ENCODE measurements at places on chromosomes 5 and 9. TPM values are rescaled to one million over a fixed set of nuclear protein-coding genes. Genes with fewer than 3 reads are reported as not detected.

DNA sequence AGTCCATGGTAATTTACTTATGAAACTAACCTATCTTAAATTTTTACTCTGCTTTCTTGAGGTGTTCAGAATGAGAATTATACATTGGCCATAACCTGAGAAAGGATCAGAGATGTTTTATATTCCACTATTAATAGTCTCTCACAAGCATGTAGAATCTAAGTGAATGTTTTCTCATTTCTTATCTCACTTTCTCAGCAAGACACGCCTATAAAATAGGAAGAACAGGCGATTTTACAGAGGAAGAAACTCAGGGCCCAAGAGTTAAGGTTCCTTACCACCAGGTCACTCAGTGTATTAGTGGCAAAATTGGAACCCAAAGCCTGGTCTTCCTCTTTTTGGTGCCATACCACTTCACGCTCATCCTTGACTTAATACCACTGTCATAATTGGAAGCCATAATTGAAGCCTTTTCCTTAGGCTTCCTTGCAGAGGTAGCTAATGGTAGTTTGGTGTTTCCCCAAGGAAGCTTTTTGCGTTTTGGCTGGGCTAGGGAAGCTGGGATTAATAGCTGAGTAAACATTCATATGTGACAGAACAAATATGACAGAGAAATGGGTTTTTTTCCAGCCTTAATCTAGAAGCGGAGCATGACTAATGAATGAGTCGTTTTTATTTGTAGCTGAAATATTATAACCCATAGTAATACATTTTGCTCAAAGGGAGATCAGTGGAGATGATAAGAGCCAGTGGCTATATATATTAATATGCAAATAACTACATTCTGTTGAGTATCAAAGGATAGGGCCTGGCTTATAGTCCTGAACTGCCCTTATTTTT, 16.9 kb downstream of the HMGXB3 start:
- no peak for DNase-seq

DNA sequence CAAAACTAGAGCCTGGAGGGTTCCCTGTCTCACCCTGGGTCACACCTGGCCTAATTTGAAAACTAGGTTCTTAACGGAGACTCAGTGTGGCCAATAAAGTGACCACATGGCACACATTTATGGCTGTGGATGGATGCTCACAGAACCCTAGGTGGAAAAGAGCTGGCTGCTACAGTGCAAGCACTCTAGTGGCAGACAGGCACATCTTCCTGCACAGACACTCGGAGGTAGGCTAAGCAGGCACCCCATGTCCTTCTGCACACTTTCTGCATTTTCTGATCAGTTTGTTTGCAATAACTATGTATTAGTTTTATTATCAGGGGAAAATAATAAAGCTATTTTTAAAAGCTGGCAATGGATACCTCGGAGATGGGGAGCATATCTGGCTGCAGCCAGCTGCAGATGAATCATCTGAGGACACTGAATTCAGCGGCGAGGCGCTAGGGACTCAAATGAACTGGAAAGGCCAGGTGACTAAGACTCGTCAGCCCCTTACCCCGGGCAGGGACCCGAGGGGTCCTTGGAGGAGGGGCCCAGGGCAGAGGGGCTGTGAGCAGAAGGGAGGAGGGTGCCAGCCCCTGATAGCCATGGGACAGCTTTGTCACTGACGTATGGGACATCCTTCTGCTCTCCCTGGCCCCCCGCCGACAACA, 96.2 kb downstream of the OLFM1 start:
- peak; percentile 46 for DNase-seq

DNA sequence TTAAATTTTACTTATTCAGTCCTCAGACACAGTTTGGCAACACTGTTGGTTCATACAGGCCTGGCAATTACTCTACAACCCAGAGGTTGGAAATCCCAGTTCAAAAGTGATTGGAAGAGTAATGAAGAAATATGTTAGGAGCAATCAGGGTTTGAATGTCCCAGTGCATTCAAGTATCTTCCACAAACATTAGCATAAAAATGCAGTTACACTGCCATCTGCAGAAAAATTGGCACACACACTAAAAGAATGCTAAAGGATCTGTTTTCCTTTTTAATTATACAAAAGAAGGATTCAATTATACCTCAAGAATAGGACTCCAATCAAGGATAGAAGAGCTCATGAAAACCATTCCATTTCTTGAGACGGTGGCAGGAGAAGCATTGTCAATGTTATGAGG, 130.2 kb downstream of the DNAH5 start:
- no peak for DNase-seq

DNA sequence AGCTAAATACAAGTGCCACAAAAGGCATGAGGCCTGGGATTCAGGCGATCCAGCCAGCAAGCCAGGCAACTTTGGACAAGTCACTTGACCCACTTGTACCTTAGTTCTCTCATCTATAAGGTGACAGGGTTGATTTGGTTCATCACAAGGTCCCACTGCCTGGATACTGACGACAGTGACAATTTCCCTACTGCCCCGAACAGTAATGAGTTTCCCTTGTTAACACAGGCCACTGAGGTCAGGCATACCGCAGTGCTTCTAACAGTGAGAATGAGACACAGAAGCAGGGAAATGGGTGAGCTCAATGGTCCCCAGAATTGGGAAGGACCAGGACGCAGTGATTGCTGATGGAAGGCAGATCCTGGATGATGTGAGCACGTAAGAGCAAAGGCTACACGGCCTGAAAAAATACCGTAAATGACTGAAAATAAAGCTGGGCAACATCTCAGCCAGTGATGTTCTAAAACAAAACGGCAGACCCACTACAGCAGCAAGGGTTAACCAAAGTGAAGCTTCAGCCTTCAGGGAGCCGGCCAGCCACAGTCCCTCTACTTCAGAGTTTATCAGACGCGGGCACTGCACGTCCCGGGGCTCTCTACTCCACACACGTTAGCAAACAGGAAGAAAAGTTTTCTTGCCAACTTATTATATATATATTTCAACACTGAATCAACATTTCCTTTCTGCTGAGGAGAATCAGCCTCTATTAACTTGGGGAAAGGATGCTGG, 846 bp downstream of the MGAT1 start:
- DNase-seq: no peak

Gene SNCAIP
- 8.2 TPM for total RNA-seq

- no peak for DNase-seq
Measured at GRCh38 chr9:108709126-108709525, 146.7 kb downstream of the ACTL7B start.

Gene RFESD
- 6.8 TPM for total RNA-seq

Gene OLFM1
- total RNA-seq: 35.5 TPM

Gene NAA35
- 28.2 TPM for total RNA-seq

Gene TRPM6
- 0.11 TPM for total RNA-seq

DNA sequence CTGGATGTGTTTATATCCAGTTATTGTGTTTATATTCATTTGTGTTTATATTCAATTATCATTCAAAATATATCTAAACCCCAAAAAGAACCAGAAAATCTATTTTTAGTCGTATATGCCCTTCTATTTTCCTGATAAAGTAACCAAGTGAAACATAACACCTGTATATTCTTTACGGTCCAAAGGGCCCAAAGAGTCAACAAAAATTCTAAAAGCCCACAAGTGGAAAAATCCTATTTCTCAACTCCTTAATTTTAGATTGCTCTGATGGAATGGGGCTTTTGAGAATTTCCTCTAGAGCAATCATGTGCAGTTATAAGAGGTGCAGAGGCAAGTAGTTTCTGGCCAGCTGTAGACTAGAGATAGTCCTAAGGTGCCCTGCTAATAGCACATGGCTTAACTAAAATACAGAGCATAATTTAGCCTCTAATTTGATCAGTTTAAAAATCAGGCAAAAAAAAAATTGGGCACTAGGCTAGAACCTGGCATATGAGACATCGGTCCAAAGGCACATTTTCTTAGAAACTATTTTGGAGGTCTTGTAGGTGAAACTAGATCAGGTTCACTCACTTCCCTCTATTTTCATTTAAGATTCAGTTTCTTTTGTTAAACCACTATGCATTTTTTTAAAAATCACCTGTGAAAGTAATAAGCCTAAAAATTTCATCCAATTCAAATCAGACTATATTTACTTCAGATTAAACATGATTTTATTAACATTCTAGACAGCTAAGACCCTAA, 256.0 kb downstream of the FBXL17 start:
- no peak for DNase-seq

DNA sequence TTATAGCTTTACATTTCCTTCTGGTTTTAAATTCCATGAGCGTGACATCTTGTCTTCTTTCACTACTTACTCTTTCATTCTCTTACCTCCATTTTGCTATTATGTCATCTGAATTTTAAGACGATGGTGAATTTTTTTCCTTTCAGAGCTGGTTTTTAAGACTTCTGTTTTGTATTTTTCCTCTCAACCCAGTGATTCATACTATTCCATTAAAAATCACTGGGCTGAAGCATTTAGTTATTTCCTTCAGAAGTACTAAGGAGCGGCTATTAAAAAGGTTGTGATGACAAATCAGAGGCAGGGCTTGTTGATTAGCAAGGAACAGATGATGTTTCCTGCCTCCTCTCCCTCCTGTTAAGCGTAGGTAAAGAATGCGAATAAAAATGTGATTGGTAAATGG, 16.5 kb downstream of the AGXT2 start:
- peak; percentile 10 for DNase-seq

Gene SOX30
- total RNA-seq: 0.11 TPM

All from Daoy (cell line).